DMS153 (cell line): ENCODE measurements at places on chromosomes 12 and 14.

- no peak for DNase-seq
These were observed 44.0 kb upstream of the GZMB start for GRCh38 chr14:24677956-24678355.

DNA sequence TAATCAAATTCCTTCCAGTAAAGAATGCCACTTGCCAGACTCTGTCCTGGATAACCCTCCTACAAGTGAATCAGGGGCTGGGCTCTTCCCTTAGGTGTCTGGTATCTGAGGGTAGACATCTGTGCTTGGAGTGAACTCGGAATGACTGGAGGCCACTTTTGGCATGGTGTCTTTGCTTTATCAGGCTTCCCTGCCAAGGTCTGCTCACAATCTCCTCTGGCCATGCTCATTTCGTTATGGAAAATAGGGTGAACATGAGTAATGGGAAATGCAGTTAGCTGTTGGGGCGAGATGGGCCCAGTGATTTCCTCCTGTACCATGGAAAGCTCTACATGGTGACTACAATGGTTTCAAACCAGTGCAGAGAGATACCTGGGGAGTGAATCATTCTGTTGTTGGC is 212.9 kb downstream of the NRXN3 start:
- no peak for DNase-seq

- no peak for DNase-seq
These were observed 42.1 kb upstream of the LGR5 start for GRCh38 chr12:71397433-71397954.

DNA sequence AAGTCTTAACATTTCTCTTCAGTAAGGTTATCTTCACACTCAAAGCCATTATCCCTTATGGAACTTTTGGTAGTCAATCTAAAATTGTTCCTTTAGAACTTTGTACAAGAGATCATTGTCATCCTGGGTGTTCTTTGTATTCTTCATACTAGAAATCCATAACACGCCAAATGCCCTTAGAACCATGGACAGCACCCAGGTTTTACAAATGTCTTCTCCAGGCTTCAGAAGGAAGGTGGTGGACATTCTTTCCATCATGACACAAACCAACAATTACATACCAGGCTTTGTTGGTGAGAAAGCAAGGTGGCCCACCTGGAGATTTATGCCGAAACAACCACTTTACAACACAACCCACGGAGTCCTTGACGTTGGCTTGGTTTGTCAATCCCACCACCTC is 365.6 kb upstream of the TBX3 start:
- no peak for DNase-seq

DNA sequence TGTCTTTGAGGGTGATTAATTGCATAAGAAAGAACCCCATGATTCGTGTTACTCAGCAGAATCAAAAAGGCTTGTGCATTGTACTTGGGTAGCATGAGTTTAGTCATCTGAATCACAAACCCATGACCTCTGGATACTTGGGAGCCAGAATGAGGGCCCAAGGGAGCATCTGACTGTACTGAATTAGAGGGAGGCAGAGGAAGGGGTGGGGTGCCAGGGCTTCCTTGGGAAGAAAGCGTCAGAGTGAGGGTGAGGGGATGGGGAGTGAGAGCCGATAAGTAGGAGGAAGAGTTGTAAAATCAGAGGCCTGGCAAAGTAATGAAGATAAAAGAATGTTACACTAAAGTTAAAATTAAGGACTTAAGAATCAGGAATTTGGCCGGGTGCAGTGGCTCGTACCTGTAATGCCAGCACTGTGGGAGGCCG is 29.8 kb downstream of the GPRC5D start:
- no peak for DNase-seq

- DNase-seq: peak; percentile 34
These were observed 286.0 kb downstream of the ZFP36L1 start for GRCh38 chr14:68506645-68507419.

DNA sequence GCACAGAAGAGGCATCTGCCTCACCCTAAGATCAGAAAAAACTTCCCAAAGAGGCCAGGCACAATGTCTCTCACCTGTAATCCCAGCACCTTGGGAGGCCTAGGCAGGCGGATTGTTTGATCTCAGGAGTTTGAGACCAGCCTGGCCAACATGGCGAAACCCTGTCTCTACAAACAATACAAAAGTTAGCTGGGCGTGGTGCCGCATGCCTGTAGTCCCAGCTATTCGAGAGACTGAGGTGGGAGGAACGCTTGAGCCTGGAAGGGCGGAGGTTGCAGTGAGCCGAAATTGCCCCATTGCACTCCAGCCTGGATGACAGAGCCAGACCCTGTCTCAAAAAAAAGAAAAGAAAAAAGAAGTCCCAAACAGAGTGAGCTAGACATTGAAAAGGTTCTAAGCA is 4.5 kb downstream of the ZBTB1 start:
- no peak for DNase-seq

DNA sequence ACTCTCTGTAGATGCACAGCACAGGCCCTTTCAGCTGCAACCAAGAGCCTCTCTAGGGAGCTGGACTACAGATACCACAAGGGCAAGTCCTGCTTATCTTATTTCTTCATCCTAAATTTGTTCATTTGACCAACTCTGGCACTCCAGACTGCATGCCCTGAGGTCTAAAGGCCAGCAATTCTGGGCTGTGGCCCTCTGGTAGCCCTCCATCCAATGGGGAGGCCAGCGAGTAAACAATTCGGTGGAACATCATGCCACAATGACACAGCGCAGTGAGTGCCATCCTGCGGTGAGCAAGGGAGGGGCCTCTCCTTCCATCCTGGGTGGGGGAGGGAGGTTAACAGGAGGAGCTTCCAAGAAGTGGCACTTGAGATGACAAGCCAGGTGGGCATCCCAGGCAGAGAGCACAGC is 652 bp upstream of the SELPLG start:
- DNase-seq: peak; percentile 7

DNA sequence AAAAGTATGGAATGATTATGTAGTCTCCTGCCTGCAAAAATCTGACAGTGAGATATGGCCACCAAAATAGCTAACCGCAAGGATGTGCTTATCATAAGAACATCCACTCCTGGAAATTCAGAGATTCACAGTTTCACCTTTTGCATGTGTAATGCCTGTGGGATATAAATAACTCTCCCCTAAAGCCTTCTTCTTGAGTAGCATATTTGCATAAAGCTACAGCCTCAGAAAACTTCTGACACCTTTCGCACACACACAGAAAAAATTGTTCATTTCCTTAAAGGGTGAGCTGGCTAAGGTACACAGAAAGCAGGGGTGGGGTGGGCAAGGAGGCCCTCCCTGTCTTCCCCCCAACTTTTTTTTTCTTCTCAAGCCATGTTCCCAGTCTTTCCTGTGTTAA is 3.1 kb upstream of the IGF1 start:
- no peak for DNase-seq

DNA sequence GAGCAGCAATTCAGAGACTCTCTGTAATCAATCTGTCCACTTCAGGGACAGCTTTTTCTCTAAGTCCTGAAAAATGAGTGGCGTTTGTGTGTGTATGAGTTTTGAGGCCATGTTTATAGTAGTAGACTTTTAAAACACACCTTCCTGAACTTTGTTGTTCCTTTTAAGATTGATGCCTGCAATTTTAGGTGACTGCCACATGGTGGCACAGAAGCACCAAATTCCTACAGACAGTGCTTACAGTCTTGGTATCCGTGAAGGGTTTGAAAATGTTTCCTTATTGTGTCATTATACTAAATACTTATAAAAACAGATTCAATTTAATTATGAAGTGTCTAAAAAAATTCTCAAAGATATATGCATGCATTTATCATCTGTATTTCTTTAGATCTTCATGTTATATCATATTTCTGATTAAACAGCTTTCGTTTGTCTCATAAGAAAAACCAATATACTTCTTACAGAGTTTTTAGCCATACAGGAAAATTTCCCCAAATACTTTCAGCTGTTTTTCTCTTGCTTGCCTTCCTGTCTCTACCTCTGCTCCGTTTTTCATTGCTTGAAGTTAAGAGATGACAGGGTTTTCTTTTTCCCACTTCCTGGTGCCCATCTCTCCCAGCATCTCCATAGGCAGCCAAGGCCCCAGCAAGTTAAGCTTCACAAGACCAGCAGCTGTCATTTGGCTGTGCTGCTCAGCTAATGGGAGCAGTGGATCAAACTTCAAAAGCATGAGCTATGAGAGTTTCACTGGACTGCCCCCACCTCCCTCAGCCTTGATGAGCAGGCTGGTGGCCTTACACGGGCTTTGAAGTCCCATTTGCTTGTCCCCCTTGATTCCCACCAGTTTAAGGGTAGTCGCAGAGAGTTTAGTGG is 259.6 kb downstream of the AKAP6 start:
- DNase-seq: no peak

- no peak for DNase-seq
These were observed 57.7 kb upstream of the SAV1 start for GRCh38 chr14:50725761-50726160.

- DNase-seq: peak; percentile 90
These were observed at the start of gene PTMS for GRCh38 chr12:6765634-6766581. Gene PTMS, plus strand, starts transcription at chr12:6766363. Its CDS starts 343 bp downstream, at chr12:6766706.

DNA sequence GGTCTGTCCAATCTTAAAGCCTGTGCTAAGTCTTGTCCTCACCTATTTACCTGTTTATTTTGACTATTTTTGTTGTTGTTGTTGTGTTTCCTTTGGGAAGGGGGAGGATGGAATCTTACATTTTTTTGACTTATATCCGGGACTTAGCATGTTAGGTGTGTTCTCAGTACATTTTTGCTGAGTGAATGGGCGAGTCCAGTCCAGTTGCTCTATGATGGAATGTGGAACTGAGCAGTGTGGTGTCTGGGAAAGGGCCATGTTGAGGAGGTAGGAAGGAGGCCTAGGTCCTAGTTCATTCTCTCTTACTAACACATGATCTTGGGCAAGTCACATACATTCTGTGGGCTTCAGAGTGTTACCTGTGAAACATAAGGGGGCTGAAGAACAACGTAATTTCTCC is 80.9 kb upstream of the SLC38A2 start:
- no peak for DNase-seq

GRCh38 chr12:112577473-112578329 is 159.0 kb downstream of the PTPN11 start:
- DNase-seq: no peak

DNA sequence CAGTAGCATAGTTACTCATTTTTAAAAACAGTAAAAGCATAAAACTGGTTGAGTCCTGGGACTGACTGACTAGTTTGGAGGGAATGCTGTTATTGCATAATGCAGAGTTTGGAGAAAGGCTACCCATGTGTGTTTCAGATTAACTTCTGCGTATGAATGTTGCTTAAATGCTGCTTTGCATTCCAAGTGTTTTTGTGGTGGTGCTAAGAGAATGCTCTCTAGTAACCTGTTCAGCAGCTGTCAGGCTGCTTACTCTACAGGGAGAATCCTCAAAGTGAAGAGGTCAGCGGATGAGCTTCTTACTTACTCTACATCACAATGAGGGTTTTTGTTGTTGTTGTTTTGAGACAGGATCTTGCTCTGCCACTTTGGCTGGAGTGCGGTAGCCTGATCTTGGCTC is 4.3 kb downstream of the DLST start:
- DNase-seq: no peak

DNA sequence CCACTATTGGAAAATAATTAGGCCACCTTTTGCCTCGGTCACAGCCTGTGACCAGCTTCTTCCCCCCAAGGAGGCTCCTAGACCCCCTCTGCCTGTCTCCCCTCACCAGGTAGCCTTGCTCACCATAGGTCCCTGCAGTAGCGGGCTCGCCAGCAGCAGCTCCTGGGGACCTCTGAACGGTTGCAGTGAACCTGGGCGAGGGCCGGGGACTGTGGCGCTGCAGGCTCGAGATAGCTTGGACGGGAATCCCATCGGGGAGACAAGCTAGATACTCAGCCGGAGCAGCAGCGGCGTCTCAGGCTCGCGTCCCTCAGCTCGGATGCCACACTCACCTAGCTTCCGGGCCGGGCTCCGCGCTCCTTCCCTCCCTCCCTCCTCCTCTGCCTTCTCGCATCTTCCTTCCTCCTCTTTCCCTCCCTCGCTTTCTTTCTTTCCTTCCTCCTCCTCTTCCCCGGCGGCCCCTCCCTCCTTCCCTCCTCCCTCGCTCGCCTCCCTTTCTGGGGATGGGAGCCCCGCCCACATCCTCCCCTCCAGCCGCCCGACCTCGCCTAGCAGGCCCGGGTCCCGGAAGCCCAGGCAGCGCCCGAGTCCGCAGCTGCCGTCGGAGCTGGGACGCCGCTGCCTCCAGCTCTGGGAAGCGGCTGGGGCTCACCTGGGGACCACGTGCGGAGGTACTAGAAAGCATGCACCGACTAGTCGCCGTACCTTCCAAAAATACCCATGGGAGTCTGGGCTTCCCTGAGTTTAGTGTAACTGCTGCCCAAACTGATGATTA is at the start of gene BMP4:
Gene BMP4 (minus strand): TSS at position 399 of the 775 bp plus-strand sequence. CDS start 4,603 bp downstream, outside the sequence.
- DNase-seq: peak; percentile 18

DNA sequence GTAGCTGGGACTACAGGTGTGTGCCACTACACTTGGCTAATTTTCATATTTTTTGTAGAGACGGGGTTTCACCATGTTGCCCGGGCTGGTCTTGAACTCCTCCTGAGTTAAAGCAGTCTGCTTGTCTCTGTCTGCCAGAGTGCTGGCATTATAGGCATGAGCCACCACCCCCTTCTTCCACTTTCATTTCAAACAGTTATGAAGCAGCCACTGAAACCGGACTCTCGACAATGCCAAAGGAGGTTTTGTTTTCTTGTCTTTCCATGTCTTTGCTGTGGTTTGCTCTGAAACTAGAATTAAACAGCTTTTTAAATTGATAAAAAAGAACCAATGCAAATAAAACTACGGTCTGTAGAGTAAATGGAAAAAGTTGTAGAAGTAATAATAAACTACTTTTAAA is 30.4 kb downstream of the RAP1B start:
- no peak for DNase-seq

GRCh38 chr12:132351751-132352495 is 22.5 kb upstream of the GALNT9 start:
- no peak for DNase-seq

- DNase-seq: no peak
These were observed 78.8 kb upstream of the EVL start for GRCh38 chr14:99986396-99986795.

DNA sequence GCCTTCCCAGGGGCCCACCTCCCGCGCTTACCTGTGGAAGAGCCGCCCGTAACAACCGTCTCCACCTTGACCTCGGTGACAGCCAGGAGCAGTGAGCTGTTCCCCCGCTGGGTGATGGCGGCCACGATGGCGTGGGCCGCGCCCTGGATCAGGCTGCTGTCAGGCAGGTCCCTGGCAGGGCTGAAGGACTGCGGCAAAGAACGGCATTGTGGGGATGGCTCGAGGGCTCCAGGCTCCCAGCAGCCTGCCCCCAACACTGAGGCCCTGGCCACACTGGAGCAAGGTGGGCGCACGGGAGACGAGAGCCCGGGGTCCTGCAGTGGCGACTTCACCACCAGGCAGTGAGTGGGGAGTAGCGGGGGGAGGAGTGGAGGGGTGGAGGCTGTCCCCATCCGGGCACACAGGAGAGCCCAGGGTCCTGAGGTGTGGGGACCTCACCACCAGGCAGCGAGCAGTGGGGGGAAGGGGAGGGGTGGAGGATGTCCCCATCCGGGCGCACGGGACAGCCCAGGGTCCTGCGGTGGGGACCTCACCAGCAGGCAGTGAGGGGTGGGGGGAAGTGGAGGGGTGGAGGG is 25.0 kb downstream of the JAG2 start:
- no peak for DNase-seq

- DNase-seq: no peak
These were observed 89.7 kb downstream of the FGD4 start for GRCh38 chr12:32489070-32489469.

- no peak for DNase-seq
These were observed 291.3 kb upstream of the ATP2B1 start for GRCh38 chr12:89999699-90000505.

- no peak for DNase-seq
These were observed 5.5 kb downstream of the ASIC1 start for GRCh38 chr12:50062728-50063460.
